ENCODE measurements at places on chromosomes 5 and 9.

DNA sequence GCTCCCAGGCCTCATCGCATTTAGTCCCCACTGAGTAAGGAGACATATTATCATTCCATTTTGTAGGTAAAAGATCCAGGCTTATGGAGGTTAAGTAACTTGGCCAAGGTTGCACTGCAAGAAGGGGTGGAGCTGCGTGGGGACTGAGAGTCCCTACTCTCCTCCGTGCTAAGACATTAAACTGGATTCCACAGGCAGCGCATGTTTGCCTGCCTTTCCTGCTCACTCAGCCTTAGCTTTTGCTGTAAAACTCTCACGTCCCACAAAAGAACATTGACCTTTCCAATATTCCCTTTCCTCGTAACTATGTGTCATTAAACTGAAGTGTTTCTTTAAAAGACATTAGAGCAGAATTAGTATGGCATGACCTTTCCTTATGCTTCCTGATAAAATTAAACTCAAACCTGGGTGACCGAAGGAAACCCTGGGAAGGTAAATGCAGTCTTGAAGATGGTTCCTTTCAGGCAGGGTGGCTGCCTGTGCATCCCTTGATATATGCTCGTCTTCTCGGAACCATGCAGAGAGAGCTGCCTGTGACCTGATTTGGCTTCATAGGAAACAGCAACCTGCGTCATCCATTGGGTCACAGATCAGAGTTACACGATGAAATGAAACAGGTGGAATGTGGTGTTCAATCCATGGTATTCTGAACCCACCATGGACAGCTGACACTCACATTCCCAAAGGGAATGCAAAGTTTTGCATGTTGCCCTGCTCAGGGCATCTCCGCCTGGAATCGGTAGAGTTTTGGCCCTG lies 85.9 kb downstream of the TMEM252 start:
- no peak for DNase-seq

- DNase-seq: no peak
These were observed 1.9 kb downstream of the ENTPD8 start for GRCh38 chr9:137439158-137439714.

GRCh38 chr9:97237311-97237786 lies 70.1 kb upstream of the CCDC180 start:
- DNase-seq: no peak

GRCh38 chr5:142087920-142088679 lies 20.5 kb upstream of the NDFIP1 start:
- DNase-seq: no peak

GRCh38 chr9:108469654-108470053 lies 386.1 kb downstream of the ACTL7B start:
- DNase-seq: no peak

- DNase-seq: no peak
These were observed 189.8 kb downstream of the MTRR start for GRCh38 chr5:8058616-8059190.

- no peak for DNase-seq
These were observed 5.5 kb upstream of the ITK start for GRCh38 chr5:157175071-157175612.

- DNase-seq: peak; percentile 42
These were observed 673.4 kb upstream of the MEF2C start for GRCh38 chr5:89556215-89556913.

DNA sequence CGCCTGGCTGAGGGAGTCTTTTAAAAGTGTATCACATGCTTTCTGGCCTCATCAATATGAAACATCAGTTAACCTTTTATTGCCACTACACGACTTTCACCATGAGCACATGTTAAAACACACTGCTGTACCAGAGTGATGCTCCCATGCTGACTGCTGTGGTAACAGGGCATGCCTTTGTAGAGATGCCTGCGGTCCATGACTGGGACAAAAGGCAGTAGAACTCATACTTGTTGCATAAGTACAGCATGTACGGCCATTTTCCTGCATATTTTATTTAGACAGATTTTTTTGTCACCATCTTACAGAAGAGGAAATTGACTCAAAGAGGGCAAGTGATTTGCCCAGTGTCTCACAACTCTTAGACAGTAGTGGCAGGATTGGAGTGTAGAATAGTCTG lies 105.7 kb upstream of the ADAMTSL1 start:
- DNase-seq: no peak

DNA sequence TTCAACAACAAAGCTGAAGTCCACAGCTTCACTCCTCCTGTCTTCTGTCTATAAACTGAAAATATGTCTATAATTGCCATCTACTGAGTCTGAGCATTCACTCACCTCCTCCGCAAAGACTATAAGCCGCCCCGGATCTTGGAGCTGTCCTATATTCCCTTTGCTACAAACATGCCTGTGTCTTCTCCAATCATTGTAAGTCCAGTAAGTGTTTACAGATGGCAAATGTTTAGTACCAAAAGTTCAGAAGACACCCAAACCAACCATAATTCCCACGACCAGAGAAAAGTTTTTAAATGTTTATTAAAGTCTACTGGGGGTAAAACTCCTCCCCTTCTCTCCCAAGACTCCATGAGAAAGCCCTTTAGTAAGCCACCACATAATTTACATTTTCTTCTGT lies 80.9 kb downstream of the EBF1 start:
- DNase-seq: no peak

- DNase-seq: peak; percentile 13
These were observed 91.1 kb upstream of the CER1 start for GRCh38 chr9:14813336-14814248.

DNA sequence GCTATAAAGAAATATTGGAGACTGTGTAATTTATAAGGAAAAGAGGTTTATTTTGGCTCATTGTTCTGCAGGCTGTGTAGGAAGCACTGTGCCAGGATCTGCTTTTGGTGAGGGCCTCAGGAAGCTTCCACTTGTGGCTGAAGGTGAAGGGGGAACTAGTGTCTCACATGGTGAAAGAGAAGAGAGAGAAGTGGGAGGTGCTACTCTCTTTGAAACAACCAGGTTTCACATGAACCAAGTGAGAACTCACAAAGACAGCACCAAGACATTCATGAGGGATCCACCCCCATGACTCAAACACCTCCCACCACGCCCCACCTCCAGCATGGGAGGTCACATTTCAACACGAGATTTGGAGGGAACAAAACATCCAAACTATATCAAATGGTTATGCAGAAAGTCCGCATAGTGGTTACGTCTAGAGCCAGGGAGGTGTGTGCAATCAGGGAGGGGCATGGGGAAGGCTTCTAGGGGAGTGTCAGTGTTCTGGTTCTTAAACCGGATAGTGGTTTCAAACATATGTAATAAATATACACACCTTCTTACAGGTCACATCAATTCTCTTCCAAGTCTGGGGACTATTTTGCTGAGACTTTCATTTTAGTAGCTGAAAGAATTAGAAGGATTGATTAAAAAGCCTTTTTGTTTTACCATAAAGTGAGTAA lies 113.0 kb downstream of the TRIO start:
- no peak for DNase-seq

Measured in fibroblast of skin of left biceps (primary cell).